ENCODE measurements at places on chromosomes 6 and 20. TPM values are rescaled to one million over a fixed set of nuclear protein-coding genes. Genes with fewer than 3 reads are reported as not detected.
A peak's percentile ranks its signal among the peaks of the same experiment; 100 is the strongest.

DNA sequence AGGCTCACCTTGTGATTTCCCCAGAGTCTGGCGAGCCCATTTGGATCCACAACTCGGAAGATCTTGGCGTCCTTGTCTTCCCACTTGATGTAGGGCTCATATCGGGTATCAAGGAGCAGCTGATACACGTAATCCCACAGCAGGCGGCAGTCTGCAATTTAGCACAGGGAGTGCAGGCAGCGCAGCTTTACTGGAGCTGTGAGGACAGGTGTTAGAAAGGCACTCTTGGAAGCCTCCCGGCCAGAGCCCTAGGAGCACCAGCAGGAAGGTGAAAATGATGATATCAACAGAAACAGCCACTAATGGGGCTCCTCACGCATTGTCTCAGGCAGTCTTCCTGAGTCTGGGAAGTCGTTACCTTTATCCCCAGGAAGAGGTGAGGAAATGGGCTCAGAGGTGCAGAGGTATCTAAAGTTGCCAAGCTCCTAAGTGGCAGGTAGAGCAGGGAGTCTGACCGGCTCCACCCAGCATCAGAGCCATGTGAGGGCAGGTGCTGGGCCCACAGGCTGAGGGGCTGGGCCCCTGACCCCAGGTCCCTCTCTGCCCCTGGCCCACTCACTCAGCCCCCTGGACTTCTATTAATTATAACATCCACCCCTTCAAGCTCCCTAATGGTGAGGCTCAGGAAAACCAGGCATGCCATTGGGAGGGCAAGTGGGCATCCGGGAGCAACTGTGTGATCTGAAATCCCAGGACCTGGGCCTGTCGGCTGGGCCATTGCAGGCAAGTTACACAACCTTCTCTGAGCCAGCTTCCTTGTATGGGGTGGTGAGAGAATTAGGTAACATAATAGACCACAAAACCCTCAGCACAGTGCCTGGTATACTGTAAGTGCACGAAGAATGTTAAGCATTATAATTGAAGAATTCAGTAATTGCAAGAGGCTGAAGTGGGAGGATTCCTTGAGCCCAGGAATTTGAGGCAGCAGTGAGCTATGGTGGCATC, 18.3 kb downstream of the ETV7 start:
- no peak for DNase-seq
- peaks cover 4% of the 10 kb centered on the region for H3K4me1 ChIP-seq
- H3K27me3 ChIP-seq: no peaks in the 10 kb centered on the region
- no peak overlapping the region for H3K4me3 ChIP-seq

DNA sequence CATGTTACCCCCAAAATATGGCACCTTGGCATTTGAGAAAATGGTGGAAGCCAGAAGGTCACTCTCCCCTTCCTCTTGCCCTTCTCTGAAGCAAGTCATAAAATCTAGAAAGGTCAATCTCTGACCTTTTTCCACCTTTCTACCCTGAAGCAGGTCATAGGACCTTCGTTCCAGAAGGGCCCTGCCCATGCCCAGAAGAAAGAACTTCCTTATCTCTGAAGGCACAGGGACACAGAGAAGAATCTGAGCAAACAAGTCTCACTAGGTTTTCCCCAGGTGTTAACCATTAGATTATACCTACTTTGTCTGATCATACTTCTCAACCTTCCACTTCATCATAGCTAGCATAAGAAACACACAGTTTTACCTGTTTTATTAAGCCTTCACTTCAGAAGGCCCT, 42.5 kb downstream of the SMPDL3A start:
- no peaks in the 10 kb centered on the region for H3K27me3 ChIP-seq
- no peak overlapping the region for H3K27ac ChIP-seq
- H3K4me3 ChIP-seq: no peak overlapping the region
- no peaks in the 10 kb centered on the region for H3K36me3 ChIP-seq
- no peaks in the 10 kb centered on the region for H3K4me1 ChIP-seq

DNA sequence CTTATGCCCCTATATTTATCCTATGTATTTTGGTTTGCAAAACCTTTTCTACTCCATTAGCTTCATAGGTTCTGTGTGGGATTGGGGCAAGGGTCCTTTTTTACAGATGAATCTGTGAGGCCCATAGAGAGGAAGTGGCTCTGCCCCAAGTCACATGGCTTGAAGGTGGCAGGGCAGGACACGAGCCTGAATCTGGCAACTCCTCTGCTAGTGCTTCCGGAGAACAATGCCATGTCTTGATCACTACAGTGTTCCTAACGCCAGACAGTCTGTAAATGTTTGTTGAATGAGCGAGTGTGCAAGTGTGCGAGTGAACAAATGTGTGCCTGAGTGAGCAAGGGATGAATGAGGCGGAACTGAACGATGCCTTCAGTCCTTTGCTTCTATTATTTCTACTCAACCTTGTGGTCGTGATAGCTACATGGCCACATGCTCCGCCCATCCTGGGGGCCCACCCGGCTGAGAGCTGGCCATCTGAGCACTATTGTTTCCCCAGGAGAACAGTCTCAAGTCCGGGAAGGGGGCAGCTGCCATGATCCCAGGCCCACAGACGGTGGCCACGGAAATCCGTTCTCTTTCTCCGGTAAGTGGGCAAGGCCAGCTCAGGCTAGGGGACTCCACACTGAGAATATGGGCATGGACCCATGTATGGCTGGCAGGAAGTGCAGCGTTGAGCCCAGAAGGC, 17.8 kb upstream of the AAR2 start:
- no peaks in the 10 kb centered on the region for H3K4me1 ChIP-seq
- H3K36me3 ChIP-seq: no peaks in the 10 kb centered on the region
- no peak overlapping the region for H3K4me3 ChIP-seq
- no peaks in the 10 kb centered on the region for H3K27me3 ChIP-seq
- H3K27ac ChIP-seq: no peak overlapping the region

DNA sequence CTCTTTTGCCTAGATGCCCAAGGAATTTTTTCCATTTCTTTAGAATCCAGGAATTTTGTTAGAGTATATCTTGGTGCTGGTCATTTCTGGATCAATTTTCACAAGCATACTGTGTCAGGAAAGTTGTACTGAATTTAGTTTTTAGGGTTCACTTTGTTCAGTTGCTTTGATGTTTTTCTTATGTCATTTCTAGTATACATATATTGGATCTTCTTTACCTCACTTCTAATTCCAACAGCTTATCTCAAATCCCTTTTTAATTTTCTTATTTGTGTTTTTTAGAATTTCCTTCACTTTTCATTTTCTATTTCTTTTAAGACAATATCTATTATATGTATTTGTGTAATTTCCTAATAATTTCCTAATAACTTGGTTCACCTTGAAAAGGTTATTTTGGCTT, 281.0 kb upstream of the AGPAT4 start:
- H3K4me3 ChIP-seq: no peak overlapping the region
- H3K27ac ChIP-seq: no peak overlapping the region
- no peak for DNase-seq
- no peaks in the 10 kb centered on the region for H3K4me1 ChIP-seq
- no peaks in the 10 kb centered on the region for H3K27me3 ChIP-seq

- H3K4me3 ChIP-seq: no peak overlapping the region
- H3K27ac ChIP-seq: no peak overlapping the region
- no peaks in the 10 kb centered on the region for H3K36me3 ChIP-seq
- DNase-seq: peak; percentile 80
- no peaks in the 10 kb centered on the region for H3K4me1 ChIP-seq
Observed at GRCh38 chr6:149834513-149835481, 29.4 kb downstream of the LRP11 start.

GRCh38 chr6:218153-219018, 73.9 kb upstream of the DUSP22 start:
- no peak overlapping the region for H3K27ac ChIP-seq
- H3K4me3 ChIP-seq: no peak overlapping the region
- H3K27me3 ChIP-seq: no peaks in the 10 kb centered on the region
- H3K4me1 ChIP-seq: peaks cover 35% of the 10 kb centered on the region
- no peaks in the 10 kb centered on the region for H3K36me3 ChIP-seq

- no peaks in the 10 kb centered on the region for H3K36me3 ChIP-seq
- H3K27ac ChIP-seq: no peak overlapping the region
- no peak for DNase-seq
- peaks cover 3% of the 10 kb centered on the region for H3K27me3 ChIP-seq
- no peaks in the 10 kb centered on the region for H3K4me1 ChIP-seq
Observed at GRCh38 chr6:168169624-168170023, 90.6 kb upstream of the FRMD1 start.

DNA sequence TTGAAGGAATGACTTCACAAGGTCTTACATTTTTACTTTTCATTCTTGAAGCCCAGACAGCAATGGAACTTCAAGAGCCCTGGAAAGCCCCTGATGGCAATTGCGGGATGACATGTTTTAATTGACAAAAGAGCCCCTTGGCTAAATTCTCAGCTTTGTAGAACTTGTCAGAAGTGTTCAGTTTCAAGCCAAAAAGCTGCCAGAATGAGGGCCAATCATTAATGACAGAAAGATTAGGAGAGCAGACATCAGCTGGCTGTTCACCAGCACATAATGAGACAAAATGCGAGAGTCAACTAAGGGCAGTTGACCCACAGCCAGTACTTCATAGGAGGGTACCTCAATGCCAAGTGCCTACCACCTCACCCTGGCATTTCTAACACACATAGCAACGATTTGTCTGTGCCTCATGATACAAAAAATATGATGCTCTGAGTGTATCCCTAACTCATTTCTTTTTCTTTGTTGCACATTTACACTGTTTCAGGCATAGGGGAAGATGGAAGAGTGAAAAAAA, 243.1 kb downstream of the MYLK4 start:
- peaks cover 7% of the 10 kb centered on the region for H3K27me3 ChIP-seq
- H3K4me3 ChIP-seq: no peak overlapping the region
- H3K4me1 ChIP-seq: no peaks in the 10 kb centered on the region
- no peak overlapping the region for H3K27ac ChIP-seq

DNA sequence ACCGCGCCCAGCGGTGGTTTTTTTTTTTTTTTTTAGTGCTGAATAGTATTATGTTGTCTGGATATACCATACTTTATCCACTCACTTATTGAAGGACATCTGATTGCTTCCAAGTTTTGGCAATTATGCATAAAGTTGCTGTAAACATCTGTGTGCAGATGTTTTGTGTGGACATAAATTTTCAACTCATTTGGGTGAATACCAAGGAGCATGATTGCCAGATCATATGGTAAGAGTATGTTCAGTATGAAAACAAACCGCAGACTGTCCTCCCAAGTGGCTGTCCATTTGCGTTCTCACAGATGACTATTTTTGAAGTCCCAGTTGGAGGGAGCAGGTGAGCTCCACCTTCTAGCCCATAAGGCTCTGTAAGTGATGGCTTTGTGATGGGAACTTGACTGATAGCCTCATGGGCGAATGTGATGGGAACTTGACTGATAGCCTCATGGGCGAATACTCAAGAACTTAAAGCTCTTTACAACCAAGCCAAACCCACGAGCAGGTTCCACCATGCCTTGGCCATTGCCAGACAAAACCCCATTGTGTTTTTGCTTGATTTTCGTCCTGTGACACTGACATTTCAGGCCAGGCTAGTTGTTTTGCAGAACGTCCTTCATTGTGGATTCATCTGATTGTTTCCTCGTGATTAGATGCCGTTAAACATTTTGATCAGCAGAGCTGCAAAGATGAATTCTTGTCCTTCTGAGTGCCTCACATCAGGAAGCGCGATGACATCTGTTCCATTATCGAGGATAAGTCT, 51.0 kb downstream of the ZBTB2 start:
- H3K27me3 ChIP-seq: peaks cover 2% of the 10 kb centered on the region
- H3K4me1 ChIP-seq: no peaks in the 10 kb centered on the region
- H3K36me3 ChIP-seq: no peaks in the 10 kb centered on the region
- H3K4me3 ChIP-seq: no peak overlapping the region
- DNase-seq: no peak

GRCh38 chr6:71419217-71420094, 130.8 kb downstream of the OGFRL1 start:
- no peak overlapping the region for H3K4me3 ChIP-seq
- no peaks in the 10 kb centered on the region for H3K36me3 ChIP-seq
- H3K27ac ChIP-seq: no peak overlapping the region
- H3K27me3 ChIP-seq: peaks cover 21% of the 10 kb centered on the region
- H3K4me1 ChIP-seq: no peaks in the 10 kb centered on the region

GRCh38 chr6:144170044-144170443, 19.7 kb downstream of the STX11 start:
- no peaks in the 10 kb centered on the region for H3K4me1 ChIP-seq
- no peak overlapping the region for H3K27ac ChIP-seq
- no peaks in the 10 kb centered on the region for H3K27me3 ChIP-seq
- DNase-seq: no peak
- H3K4me3 ChIP-seq: no peak overlapping the region

DNA sequence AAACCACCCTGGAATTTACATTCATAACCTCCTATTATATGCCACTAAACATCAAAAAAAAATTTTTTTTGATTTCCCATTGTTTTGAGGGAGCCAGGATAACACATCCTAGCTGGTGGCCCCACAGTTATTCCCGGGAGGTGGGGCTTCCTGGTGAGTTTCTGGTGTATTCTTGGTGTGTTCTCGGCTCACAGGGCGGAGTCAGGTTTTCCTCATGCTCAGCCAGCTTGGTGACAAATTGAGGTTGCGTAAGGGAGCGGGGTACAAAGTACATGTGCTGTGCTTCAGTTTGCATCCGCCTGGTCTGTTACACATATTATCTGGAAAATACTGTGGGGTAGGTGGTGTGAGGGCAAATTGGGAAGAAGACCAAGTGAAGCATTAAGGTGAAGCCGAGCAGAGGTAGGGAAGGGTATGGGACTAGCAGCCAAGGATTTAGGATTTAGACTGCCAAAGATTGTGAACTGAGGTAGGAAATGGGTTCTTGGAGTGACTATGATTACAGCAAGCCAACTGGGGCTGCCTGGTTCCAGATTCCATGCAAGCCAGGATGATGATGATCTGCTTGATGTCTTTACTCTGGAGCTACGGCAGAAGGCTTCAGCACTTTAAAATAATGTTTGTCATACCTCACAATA, 46.2 kb upstream of the EEF1A1 start:
- H3K4me3 ChIP-seq: no peak overlapping the region
- no peak overlapping the region for H3K27ac ChIP-seq
- H3K4me1 ChIP-seq: no peaks in the 10 kb centered on the region
- H3K27me3 ChIP-seq: no peaks in the 10 kb centered on the region

- no peaks in the 10 kb centered on the region for H3K27me3 ChIP-seq
- no peak for DNase-seq
Observed at GRCh38 chr6:79608334-79609224, 22.6 kb upstream of the SH3BGRL2 start.

DNA sequence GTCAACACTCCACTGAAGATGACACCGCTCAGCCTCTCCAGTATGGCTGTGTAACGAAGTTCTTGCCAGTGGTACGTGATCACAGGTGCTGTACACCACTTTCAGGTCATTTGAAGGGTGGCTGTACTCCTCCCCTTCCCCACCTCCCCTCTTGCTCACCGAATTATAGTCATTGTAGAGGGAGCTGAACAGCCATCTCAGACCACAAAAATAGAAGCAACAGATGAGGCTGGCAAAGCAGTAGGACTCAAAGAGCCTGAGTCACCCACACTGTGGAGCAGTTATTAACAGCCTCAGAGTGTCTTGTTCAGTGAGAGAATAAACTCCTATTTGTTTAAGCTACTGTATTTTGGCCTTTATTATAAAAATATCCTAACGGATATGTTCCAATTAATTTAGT, 192.5 kb upstream of the MCHR2 start:
- no peak for DNase-seq
- peaks cover 2% of the 10 kb centered on the region for H3K27me3 ChIP-seq
- H3K27ac ChIP-seq: no peak overlapping the region
- H3K4me1 ChIP-seq: no peaks in the 10 kb centered on the region
- H3K4me3 ChIP-seq: no peak overlapping the region
- H3K36me3 ChIP-seq: no peaks in the 10 kb centered on the region

- no peaks in the 10 kb centered on the region for H3K36me3 ChIP-seq
- H3K4me1 ChIP-seq: no peaks in the 10 kb centered on the region
- no peak overlapping the region for H3K4me3 ChIP-seq
- H3K27ac ChIP-seq: no peak overlapping the region
- no peak for DNase-seq
- no peaks in the 10 kb centered on the region for H3K27me3 ChIP-seq
Observed at GRCh38 chr6:97674802-97675201, 391.8 kb upstream of the MMS22L start.

The CTAGE9 gene
- total RNA-seq: not detected

The PTCHD4 gene
- total RNA-seq: not detected

The EFCAB8 gene
- total RNA-seq: 1.2 TPM

The TPBG gene
- not detected for total RNA-seq

The TNFRSF6B gene
- not detected for total RNA-seq

The MAS1 gene
- total RNA-seq: not detected

The WFDC2 gene
- not detected for total RNA-seq
